AG08395 (cell line): ENCODE measurements at places on chromosomes 6 and 20.

DNA sequence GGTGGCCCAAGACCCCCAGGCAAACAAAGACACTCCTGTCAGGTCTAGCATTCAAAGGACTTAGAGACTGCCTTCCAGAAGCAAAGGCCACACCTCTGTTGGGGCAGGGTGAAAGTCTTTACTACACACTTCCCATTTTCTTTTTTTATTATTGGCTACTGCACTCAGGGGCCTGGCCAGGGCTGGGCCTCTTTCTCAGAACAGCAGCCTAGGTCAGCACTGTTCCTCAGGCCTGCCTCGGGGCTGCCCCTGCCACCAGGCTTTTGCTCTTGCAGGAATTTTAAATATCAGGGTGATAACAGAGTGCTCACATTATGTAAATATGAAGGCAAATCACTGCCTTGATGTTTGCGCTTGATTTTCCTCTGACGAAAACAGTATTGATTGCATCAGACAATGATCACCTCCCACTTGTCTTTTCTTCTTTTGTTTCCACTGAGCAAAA, 18.5 kb downstream of the GSTA4 start:
- DNase-seq: no peak

- no peak for DNase-seq
Observed at GRCh38 chr20:61904456-61904855, 161.2 kb downstream of the TAF4 start.

GRCh38 chr6:149450679-149451375, 34.0 kb downstream of the ZC3H12D start:
- DNase-seq: peak; percentile 47

DNA sequence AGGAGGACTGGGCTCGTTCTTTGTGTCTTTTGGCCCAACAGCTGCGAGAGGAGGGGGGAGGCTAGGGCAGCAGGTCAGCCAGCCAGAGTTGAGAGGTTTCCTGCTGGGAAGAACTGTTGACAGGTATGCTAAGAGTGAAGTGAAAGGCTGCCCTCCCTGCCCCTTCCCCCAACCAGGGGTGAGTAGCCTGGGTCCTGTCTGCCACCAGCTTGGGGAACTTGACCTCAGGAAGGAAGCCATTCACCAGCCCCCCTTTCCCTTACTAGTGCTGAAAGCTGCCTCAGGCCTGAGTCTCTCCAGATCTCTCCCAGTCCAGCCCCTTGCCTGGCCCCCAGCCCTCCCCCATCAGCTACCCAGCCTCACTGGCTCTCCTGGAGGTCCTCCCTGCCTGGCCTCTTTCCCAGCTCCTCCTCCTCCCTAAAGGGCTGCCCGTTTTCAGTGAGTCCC, 20.7 kb upstream of the ZNF76 start:
- DNase-seq: no peak

DNA sequence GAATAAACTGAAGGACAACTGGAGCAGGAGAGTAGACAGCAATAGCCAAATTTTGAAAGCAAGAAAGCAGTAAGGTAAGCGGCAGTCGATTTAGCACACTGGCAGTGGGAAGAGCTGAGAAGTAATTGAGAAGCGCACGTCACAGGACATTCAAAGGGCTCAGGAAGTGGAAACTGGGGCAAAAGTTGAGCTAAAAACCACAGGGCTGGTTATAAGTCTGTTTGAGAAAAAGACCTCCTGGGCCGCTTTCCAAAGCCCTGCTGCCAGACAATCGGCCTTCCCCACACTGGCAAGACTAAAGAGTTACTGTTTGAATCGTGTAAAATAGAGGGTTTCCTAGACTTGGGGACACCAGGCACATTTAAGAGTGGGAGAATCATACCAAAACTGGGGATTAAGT, 161.4 kb downstream of the DNAH8 start:
- DNase-seq: no peak

- no peak for DNase-seq
Observed at GRCh38 chr6:51553246-51554015, 534.0 kb downstream of the PKHD1 start.

GRCh38 chr20:38473367-38473795, 738 bp downstream of the RALGAPB start:
- DNase-seq: no peak

- DNase-seq: no peak
Observed at GRCh38 chr6:23728707-23729106, 397.3 kb upstream of the NRSN1 start.

GRCh38 chr20:48364688-48365421, 462.9 kb downstream of the PREX1 start:
- DNase-seq: no peak

DNA sequence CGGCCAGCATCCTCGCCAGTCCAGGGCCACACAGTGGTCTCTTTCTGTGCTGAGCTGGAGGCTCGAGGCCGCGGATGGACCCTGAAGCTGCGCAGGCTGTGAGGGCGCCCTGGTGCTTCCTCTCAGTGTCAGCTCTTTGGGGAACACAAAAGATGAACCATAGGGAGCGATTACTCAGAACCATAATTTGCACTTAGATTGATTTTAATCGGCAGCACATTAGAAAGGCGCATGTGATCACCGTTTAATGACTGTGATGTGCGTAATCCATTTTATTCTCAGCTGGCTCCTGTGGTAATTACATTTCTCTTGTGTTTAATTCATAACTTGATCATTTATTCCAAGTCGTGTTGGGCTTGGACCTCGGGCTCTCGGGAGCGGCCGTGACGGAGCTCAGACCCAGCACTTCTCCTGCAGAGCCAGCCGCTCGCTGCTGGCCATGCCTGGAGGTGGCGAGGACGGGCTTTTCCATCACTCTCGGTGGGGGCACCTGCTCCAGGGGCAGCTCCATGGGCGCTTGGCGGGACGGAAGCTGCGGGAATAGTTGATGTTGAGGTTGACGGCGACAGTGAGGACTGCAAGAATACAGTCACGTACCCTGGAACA, 25.6 kb upstream of the NTSR1 start:
- DNase-seq: no peak

DNA sequence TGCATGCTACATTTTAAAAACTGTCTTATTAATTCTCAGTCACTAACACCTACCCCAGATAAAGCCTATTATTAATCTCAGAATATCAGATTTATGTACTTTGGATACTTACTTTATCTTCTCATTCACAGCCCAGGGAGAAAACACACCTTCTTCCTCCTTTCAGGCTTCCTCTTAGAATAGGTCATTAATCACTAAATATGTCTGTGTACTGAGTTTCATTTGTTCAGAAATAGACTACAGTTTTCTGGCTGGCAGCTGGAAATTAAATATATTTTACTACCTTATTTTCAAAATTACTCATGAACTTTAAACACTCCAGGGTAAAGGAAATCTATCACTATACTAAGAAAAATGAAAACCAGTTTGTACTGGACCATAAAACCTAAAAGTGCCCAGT, 147.7 kb upstream of the DST start:
- no peak for DNase-seq

- no peak for DNase-seq
Observed at GRCh38 chr6:78629836-78630235, 237.5 kb upstream of the IRAK1BP1 start.

- no peak for DNase-seq
Observed at GRCh38 chr20:31806564-31807355, 12.4 kb upstream of the MYLK2 start.

DNA sequence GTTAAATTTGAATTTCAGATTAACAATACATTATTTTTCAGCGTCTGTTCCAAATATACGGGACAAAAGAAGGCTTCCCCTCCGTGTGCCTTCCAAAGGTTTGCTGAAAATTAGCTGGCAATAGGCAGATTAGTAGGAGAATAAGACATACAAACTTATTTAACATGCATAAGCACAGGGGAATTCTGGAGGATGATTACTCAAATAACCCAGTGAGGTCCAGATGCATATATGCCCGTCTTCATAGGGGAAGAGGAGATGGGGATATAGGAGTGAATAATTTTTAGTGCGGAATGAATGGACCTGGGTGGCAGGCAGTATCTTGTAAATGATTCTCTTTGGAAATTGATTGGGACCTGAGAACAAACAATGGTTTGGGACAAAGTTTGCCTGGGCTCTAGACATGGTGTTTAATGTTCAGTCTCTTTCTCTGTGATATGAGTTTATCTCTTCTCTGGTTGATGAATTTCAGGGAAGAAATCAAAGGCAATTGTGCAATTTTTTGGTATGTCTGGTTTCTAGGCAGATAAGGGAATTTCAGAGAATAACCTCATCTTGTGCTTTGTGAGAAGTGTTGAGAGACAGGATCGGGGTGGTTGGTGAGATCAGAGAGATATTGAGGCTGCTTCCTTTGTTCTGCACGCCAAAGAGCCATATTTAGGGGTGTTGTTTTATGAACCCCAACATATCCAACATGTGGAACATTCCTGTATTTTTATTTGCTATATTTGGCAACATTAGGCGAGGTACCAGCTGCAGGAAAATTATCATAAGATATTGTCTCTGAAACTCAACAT, 63.7 kb downstream of the MKKS start:
- DNase-seq: no peak

- DNase-seq: peak; percentile 93
Observed at GRCh38 chr6:160030103-160030502, 61.2 kb downstream of the IGF2R start.

- DNase-seq: no peak
Observed at GRCh38 chr6:15709651-15710269, 46.9 kb upstream of the DTNBP1 start.

GRCh38 chr20:52016022-52016421, 175.6 kb downstream of the ZFP64 start:
- no peak for DNase-seq

DNA sequence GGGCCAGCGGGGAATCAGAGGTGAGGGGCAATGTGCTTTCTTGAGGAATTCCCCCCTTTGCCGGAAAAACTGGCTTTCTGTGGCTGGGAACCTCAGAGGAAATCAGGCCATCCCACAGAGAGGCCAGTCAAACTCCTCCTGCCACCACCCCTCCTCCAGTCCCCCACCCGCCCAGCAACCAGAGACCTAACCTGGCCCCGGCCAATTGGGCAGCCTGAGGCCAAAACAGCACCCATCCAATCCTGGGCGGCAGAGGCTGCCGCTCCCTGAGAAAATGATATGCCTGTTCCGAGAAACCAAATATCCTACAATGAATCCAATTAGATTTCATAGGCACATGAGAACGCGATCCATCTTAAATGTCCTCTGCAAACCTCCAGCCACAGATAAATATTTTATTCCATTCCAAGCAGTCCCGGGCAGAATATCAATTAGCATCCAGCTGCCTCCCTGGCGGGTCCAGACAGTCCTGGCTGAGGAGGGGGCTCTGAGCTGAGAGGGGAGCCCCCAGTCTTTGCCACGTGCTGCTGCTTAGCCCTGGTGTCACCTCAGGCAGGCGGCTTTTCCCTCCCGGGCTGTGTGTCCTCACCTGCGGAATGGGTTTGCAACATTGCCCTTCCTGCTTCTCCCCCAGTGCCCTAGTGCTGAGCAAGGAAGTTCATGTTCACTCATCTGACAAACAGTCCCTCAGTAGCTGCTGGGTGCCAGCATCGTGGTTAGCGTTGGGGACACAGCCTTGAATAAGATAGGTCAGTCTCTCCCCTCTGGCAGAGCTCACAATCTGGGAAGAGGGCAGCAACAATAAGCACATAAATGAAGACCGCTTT, 95.0 kb downstream of the DLGAP4 start:
- DNase-seq: no peak

DNA sequence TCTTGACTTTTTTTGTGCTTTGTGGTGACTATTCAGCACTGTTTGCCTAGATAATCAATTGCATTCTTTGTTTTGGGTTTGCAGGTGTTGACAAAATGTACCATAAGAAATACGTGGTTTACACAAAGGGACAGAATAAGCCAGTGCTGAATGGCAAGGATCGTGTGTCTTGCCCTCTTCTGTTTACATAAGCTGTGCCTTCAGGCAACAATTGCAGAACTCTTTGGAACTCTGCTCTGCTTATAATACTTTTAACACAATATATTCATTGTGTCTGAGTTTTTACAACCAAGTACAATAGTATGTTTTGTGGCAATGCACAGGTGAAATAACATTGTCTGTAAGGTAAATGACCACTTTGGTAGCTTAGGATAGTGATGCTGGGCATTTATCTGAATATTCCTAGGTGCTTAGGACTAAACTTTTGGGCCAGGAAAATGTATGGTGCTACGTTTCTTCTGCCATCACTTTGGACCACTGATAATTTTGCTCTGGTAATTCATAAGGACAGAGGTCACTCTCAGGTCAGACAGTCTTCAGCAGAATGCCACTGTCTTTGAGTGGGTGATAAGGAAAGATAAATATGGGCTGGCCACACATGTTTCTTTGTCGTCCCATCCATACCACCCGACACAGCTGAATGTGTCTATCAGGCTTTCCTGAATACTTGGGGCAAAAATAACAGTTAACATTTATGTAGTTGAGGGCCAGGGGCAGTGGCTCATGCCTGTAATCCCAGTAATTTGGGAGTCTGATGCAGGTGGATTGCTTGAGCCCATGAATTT, 344.6 kb upstream of the IMPG1 start:
- DNase-seq: no peak

- DNase-seq: no peak
Observed at GRCh38 chr6:11789744-11790143, 11.1 kb upstream of the ADTRP start.

GRCh38 chr6:130526466-130526865, 160.6 kb downstream of the TMEM200A start:
- DNase-seq: no peak

DNA sequence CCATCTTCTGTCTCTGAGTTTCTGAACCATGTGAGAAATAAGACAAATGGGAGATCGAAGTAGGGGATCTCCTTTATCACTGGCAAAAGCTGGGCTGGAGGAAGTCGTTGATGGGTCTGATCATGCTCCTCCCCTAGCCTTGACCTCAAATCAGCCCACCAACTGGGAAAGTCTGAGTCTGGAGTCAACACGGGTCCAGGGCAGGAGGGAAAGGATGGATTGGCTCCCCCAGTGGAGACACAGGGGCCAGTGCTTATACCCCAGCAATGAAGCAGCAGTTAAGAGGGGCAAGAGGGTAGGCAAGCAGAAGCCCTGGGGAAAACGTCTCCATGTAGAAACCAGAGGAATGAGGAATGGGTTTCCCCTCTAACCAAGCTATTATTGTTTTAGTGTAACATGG, 152.6 kb downstream of the TBC1D7 start:
- DNase-seq: no peak

GRCh38 chr6:3603340-3604130, 146.7 kb upstream of the SLC22A23 start:
- DNase-seq: no peak

DNA sequence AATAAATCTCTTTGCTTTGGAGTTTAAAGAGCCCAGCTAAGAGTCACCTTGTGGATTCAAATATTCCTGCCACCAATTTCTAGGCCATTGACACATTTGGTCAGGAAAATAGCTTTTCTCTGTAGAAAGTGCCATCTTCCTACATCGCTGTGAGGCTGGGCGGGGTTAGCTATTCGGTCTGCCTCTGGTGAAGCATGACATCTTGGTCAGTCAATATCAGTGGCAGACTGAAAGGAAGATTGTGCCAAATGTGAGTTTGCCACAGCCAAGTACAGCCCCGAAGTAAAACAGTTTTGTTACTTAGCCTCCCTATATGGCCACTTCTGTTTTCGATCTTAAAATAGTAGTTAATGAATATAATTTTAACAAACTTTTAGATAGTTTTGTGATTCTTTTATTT, 65.5 kb upstream of the FABP7 start:
- DNase-seq: no peak

- DNase-seq: no peak
Observed at GRCh38 chr6:168021581-168021980, 24.1 kb downstream of the KIF25 start.

GRCh38 chr6:144639654-144640053, 354.5 kb downstream of the UTRN start:
- DNase-seq: no peak
